Aorta (tissue), 5 donors: ENCODE measurements at places on chromosomes 3 and 15. TPM values are rescaled to one million over a fixed set of nuclear protein-coding genes. Genes with fewer than 3 reads are reported as not detected.

The GOLGA6C gene
- not detected for total RNA-seq

The CACNA2D2 gene
- 3.2 TPM for total RNA-seq

The UROC1 gene
- not detected for total RNA-seq

The RAB6B gene
- total RNA-seq, result 12.0 TPM

The SLC15A2 gene
- 5.5 TPM for total RNA-seq

The CHCHD6 gene
- total RNA-seq, result 11.0 TPM

The NLGN1 gene
- total RNA-seq, result 20.0 TPM

The KCNMB3 gene
- 6.2 TPM for total RNA-seq

The SLC6A6 gene
- 36.5 TPM for total RNA-seq

The ACAD11 gene
- 31.9 TPM for total RNA-seq

The ADGRG7 gene
- total RNA-seq, result not detected

The APEH gene
- total RNA-seq, result 51.7 TPM

The C3orf85 gene
- total RNA-seq, result not detected
